ENCODE measurements at places on chromosomes 3 and 15.

- no peak for DNase-seq
Observed at GRCh38 chr3:188589071-188589470, 435.1 kb downstream of the LPP start.

GRCh38 chr15:68114840-68115239 lies 60.7 kb downstream of the PIAS1 start:
- DNase-seq, result no peak

DNA sequence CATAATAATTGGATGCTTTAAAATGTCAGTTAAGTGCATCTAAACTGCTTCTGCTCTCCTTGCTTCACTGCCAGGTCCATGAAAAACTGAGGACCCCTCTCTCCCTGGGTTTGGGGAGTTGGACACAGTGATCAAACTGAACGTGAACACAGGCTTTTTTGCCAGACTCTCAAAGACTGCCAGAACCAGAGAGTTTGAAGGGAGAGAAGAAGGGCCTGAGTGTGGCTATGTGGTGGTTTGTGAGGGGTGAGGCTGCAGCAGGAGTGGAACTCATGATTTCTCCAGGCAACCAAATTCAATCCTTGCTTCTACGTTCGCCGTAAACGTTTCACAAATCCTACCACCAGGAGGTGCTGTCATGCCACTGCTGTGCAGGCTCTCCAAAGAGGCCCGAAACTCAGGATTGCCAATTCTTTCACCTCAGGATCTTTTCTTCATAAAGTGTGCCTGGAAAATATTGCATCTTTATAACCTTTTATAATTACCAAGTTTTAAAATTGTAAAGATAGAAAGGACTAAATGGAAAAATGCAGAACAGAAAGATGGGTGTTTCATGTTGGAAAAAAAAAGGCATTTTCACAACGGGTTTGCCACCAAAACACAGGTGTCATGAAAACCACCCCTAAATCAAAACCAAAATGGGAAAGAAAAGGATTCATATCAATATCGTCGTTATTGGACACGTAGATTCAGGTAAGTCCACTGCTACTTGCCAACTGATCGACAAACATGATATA lies 19.7 kb downstream of the TM4SF4 start:
- no peak for DNase-seq

DNA sequence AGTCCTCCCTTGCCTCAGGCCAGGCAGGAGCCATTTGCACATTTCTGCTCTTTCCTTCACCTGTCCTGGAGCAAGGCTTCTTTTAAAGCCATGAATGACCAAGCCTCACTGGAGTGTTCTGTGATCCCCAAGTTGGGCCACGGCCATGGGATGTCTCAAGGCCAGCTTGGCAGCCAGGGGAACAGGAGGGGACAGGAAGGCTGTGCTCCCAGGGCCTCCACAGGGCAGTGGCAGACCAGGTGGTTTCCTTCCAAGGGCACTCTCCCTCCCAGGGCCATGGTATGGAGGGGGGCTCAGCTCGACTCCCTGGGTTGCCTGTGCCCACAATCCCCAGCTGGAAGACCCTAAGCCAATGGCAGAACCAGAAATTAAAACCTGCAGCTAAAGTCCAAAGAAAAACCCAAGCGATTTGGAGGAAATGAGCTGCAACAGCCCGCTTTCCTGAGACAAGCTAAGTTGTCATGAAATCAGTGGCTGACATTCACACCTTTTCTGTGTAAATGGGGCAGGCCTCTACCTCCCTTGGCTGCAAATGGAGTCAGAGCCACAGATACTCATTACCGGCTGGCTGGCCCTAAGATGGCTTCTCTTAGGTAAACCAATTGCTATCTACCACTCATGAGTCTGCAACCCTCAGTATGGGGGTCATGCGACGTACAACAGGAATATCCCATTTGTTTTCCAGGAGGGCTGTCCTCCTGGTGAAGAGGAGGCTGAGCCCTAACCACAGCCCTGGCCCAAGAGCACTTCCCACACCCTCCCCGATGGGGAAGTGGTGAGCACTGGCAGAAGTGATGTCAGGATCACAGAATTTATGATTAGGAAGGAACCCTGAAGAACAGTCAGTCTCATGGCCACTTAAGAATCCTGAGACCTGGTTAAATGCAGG lies 83.3 kb downstream of the SNRK start:
- no peak for DNase-seq

DNA sequence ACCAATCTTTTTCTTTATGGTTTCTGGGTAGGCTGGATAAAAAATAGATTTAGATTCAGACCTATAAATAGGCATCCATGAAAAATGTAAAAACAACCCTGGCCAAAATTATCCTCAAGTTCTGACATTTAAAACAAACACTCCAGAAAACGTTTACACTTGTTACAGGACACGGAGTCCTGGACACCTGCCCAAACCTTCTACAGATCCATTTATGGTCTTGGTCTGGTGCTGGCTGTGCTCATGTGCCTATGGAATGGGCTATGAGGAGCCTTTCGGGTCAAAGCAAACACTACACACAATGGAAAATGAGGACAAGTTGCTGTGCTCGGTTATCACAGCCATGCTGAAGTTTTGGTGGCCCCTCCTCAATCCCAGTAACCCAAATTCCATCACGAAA lies 108.1 kb downstream of the PDZRN3 start:
- DNase-seq, result no peak

- DNase-seq, result no peak
Observed at GRCh38 chr3:13347390-13347950, 72.7 kb downstream of the NUP210 start.

- DNase-seq, result no peak
Observed at GRCh38 chr15:45314960-45315359, 62.9 kb downstream of the SLC28A2 start.

- no peak for DNase-seq
Observed at GRCh38 chr15:67992834-67993233, 61.3 kb upstream of the PIAS1 start.

- DNase-seq, result no peak
Observed at GRCh38 chr15:29812384-29812694, 9.9 kb downstream of the TJP1 start.

GRCh38 chr15:52097180-52097579 lies 15.4 kb downstream of the BCL2L10 start:
- DNase-seq, result no peak

DNA sequence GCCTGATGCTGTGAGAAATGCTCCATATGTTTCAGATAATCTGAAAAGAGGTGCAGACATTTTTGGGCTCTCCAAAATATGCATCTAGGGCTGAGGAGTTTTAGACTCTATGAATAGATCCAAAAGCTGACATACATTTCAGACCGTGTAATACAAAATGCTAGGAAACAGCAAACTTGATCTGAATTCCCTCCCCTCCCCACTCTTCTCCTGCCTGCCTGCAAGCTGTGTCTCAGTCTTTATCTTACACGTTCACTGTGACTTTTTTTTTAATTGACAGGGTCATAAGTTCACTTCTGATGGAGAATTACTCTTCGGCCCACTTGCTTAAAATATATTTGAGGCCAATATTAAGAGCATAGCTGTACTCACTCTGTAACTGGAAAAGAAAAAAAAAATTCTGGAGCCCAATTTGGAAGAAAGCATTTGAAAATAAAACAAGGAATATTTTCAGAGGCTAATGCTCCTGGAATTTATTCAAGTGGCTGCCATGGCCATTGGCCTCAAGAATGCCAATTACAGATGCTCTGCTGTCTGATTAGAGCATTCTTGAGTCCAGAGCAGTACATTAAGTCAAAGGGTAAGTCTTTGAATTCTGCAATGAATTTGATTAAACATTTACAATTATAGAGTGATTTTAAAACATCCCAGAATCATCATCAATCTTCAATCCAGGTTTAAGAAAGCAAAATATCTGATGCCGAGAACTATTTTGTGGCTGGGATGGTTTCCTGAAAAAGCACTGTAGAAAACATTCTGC lies 146.2 kb upstream of the SEMA6D start:
- DNase-seq, result no peak

GRCh38 chr3:58038675-58039292 lies 30.6 kb downstream of the FLNB start:
- DNase-seq, result no peak

GRCh38 chr15:52556524-52557273 lies 12.1 kb downstream of the ARPP19 start:
- DNase-seq, result no peak

DNA sequence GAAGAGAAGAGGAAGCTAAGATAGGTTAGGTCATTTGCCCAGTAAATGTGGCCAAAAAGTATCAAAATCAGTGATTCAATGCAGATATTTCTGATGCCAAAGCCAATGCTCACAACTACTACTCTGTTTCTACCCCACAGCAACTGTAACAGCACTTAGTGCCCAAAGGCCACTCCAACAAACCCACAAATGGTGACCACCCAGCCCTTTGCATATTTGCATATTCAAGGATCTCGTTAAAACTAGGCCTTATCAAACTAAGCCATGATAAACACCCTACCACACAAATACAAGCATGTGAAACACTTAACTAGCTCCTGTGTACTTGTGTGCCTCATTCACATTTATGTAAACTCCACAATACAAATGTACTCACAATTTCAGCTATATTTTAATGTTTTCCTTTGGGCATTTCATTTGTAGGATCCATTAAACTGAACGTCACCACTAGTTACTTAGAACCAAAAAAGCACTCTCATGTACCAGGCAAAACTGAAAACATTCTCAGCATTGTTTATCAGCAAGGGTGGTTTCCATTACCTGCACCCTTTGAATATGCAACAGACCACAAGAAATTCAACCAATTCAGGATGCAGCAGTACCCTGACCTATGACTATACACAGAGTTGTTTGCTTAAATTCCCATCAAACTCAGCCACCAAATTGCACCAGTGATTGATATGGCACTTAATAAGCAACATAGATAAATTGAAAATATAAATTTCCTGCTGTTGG lies 111.2 kb upstream of the STT3B start:
- DNase-seq, result no peak

- no peak for DNase-seq
Observed at GRCh38 chr3:47425959-47426358, 45.1 kb downstream of the PTPN23 start.

DNA sequence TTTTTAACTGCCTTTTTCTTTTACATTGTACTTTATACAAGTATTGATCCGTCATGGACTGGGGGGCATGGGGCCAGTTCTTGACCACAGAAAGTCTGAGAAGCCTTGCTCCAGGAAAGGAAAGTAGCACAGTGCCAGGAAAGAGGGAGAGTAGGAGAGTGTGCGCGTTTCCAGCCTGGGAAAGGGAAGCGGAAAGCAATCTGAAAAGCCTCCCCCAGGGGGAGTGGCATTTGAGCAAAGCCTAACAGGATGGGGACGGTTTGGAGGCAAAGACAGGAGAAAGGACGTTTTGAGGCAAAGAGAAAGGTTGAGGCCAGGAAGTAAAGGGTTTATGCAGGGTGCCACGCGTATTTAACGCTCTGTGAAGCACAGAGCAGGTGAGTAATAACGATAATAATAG lies 116.9 kb downstream of the RORA start:
- DNase-seq, result no peak

- no peak for DNase-seq
Observed at GRCh38 chr15:99438691-99439523, 126.9 kb upstream of the MEF2A start.

DNA sequence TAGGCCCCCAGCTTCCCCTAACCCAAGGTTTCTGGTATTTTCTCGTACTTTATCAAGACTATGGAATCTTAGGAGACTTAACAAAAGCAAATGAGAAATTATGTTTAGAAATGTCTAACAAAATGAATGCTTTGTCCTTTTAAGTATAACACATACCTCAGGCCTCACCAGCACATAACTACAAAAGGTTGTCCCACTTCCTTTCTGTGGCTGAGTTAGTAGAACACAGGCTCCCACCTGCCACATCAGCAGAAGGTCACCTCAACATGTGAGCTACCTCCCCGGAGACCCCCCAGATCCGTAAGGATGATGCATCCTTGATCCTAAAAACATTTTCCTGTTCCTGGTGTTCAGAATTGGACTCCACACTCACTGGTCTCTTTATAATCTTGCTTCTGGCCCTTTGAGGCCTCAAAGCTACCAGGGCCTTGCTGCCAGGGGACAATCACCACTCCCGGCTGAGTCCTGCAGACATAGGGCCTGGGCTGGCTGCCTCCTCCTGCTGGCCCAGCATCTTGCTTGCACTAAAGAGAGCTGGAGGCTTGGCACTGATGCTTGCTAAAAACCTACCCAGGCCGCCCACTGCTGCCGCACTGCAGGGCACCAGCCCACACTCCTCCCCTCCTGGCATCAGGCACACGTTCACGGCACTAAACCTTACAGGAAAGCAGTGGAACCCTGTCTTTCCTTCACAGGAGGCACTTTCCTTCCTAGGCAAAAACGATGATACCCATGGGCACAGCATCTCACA lies 2.9 kb downstream of the CCRL2 start:
- DNase-seq, result no peak

GRCh38 chr15:62066663-62067447 lies at the start of gene C2CD4A:
Gene C2CD4A, plus strand, starts transcription at chr15:62066977. Its CDS starts 637 bp downstream, at chr15:62067614.
- DNase-seq, result no peak
